ENCODE measurements at places on chromosomes 7 and 10.

- DNase-seq, result peak; percentile 86
Observed at GRCh38 chr10:119516381-119517234, 25.9 kb downstream of the RGS10 start.

GRCh38 chr10:32367793-32368453 lies 21.0 kb upstream of the EPC1 start:
- DNase-seq, result peak; percentile 76

DNA sequence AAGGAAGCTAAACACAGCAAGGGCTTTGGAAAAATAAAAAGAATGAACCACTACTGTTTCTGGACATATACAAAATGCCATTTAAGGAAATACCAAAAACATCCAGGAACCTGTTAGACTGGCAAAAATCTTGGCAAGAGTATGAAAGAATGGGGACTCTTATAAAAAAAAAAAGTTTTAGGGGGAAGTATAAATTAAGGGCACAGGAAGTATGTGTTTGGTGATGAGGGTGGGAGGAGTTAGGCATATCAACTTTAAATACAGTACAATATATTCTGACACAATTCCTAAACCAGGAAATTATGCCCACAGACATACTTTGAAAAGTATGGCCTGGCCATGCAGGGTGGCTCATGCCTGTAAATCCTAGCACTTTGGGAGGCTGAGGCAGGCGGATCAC lies 74.2 kb downstream of the WAPL start:
- DNase-seq, result no peak

DNA sequence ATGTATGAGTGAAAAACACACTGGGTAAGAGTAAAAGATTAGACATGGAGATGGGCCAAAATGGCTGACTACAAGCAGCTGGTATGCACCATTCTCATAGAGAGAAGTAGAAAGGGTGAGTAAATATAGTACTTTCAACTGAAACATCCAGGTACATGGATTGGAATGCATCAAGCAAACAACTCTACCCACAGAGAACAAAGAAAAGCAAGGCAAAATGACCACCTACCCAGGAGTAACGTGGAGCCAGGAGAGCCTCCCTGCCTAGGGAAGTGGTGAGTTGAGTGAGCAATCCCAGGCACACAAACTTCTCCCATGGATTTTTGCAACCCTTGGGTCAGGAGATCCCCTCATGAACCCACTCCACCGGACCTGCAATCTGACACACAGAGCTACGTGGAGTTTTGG lies 212.8 kb downstream of the PTN start:
- no peak for DNase-seq

DNA sequence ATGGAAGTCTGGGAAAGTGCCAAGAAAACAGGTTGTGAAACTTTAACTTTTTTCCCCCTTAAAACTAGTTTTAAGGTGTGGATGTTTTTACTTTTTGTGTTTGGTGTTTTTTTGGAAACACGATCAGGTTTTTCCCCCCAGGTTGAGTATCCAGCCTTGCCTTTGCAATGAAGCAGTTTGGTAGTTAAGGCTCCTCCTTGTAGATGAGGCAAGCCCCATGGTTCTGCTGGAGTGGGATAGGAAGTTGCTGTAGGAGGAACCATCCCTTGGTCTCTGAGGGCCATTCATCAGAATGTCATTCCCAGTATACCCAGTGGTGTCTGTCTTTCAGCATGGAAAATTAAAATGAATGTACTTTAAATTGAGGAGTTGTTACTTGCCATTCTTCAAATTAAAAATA lies 2.7 kb downstream of the CUL1 start:
- DNase-seq, result no peak

DNA sequence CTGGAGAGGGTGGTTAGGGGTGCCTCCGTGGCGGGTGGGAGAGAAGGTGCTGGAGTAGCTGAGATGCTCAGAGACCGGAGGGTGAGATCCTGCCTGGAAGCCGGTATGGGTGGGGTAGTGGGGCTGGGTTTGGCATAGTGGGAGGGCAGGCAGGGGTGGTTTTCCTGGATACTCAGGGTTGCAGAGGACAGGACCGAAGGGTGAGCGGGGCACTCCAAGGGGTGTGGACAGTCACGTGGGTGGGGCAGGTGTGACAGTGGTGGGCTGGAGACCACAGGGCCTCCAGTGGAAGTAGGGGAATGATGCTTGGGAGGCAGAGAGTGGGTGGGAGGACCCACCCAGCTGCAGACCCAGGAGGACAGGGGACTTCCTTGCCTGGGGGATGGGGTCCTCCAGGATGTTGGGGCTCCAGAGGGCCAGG lies 1.9 kb downstream of the SCART1 start:
- DNase-seq, result no peak

DNA sequence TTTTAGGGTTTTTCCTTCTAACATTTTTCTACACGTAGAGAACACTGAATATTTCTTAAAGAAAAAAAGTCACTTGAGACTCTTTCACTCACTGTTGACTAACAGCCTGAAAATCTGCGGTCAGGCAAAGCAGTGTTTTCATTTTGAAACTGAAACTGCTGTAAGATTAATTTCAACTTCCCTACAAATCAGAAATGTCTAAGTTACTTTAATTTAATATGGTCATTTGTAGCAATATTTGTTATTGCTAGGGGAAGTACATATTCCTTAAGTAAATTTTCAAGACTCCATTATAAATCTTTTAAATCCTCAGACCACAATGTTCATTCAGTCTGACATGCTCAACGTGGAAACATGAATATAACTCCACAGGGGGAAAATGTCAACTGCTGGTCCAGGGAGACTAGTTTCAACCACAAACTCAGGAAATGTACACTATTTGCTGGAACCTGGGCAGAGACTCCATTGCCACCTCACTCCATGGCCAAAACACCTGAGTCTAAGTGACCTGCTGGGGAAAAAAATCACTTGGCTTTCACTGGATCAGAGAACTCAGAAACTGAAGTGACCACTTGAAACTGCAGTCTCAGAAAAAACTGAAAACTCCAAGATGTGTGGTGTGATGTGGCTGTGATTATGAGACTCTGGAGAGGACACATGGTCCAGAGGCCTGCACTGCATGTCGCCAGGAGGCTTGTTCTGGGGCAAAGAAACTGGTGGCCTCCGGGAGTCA lies 161.2 kb downstream of the TAX1BP1 start:
- peak; percentile 76 for DNase-seq

- DNase-seq, result peak; percentile 52
Observed at GRCh38 chr10:95445837-95446486, 115.2 kb downstream of the SORBS1 start.

DNA sequence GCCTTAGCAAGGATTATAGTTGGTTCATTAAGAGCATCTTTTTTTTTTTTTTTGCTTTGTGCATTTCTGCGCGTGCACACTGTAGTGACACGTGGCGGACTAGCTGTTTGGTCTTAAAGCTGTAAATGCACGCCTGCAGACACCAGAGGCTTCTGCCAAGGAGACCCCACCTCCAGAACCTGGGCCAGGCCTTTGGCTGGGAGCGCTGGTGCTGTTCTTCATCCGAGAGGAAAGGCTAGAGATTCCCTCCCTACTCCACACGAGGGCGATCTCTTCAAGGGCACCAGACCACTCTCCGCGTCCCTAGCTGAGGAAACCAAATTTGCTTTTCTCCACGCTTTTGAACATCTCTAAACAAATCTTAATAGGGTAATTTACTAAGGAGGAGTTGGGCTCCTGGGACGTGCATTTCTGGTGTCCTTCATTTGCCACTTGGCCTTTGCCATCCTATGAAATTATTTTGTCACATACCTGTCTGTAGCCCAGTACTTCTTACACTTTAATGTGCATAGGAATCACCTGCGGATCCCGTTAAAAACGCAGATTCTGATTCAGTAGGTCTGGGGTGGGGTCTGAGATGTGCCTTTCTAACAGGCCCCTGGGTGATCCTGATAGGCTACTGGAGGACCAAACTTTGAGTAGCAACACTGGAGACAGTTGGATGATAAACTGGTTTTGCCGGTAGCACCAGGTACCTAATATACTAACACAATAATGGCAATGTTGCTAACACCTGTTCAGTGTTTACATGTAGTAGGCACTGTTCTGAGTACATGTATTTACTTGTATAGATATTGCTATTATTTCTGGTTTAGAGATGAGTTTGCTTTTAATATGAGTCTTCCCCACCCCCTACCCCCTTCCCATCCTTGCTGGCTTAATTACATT lies 1.3 kb upstream of the SLC26A5 start:
- peak; percentile 50 for DNase-seq

- no peak for DNase-seq
Observed at GRCh38 chr7:132354527-132354926, 221.7 kb downstream of the PLXNA4 start.

DNA sequence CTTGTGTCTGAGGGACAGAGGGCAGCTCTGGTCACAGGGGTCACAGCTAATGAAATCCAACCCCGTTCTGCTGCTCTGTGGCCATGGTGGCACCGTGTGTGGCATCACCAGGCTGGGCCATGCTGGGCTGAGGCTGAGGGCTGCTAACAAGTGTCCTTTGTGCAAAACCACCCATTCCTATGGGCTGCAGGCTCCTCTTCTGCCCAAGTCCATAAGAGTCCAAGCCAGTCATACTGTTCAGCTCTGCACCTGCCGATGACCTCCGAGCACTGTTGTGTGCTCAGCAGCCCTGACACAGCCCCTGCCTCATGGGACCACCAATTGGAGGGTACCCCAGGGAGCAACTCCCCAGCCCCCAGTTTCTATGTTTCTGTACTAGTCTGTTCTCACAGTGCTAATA lies 133.1 kb downstream of the WDR11 start:
- no peak for DNase-seq

DNA sequence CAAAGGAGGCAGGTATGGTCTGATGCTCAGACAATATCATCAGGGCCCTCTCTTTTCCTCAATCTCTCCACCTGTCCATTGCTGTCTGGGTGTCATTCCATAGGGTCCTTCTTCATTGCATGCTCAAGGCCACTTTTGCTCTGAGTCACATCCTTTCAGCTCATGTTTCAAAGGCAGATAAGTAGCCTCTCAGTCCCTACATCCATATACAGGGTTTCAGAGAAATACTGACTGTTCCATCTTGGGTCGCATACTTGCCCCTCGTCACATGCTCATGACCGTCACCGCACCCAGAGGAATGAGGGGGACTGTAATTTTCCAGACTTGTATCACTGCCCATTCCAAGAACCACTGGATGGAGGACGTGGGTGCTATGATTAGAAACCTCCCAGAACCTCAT lies 93.4 kb downstream of the FAM107B start:
- no peak for DNase-seq

- DNase-seq, result no peak
Observed at GRCh38 chr7:112138325-112138852, 67.8 kb downstream of the DOCK4 start.

GRCh38 chr10:57815949-57816348 lies 451.7 kb downstream of the IPMK start:
- no peak for DNase-seq

- no peak for DNase-seq
Observed at GRCh38 chr7:28685242-28685643, 272.9 kb downstream of the TRIL start.

- DNase-seq, result no peak
Observed at GRCh38 chr10:31650010-31650409, 278.6 kb downstream of the ARHGAP12 start.

DNA sequence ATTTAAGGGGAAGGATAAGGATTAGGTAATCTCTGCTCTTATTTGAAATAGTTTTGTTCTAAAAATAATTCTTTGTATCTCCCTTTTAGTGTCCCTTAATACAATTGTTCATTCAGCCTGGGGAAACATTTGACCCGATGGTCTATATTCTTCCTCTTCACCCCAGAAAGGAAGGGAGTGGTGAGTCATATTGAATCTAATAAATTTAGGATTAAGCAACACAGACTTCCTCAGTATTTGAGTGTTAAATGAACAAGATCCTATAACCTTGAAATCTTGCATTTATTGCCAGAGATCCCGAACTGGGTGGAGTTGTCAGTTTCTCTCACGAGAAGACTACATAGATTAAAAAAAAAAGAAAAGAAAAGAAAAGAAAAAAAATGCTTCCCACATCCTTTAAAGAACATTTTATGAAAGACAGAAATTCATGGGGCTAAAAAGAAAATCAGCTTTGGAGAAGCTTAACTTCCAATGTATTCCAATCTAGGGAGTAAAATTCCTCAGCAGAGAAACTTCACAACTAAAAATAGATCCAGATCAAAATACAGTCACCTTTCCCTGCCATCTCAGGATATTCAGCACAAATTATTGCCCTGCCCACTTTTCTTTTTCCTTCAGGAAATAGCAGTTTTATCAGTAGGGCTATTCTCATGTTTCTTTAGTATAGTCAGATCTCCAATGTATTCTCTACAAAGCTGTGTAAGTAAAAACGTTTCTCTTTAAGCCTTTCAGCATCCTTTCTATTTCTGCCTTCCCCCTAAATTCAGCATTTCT lies 82.2 kb downstream of the SEMA3D start:
- DNase-seq, result no peak

GRCh38 chr7:71613313-71613712 lies 481.4 kb downstream of the GALNT17 start:
- DNase-seq, result no peak

GRCh38 chr7:26083113-26083512 lies 68.9 kb upstream of the NFE2L3 start:
- no peak for DNase-seq

DNA sequence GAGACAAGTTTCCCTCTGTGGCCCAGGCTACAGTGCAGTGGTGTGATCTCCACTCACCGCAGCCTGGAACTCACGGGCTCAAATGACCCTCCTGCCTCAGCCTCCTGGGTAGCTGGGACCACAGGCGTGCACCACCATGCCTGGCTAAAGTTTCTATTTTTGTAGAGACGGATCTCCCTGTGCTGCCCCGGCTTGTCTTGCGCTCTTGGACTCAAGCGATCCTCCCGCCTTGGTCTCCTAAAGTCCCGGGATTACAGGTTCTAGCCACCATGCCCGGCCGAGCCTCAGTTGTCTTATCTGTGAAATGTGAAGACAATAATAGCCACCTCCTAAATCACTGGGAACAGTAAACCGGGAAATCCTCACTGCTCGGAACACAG lies 88.1 kb downstream of the FOXL3 start:
- DNase-seq, result no peak

- DNase-seq, result no peak
Observed at GRCh38 chr7:73954861-73955260, 73.1 kb upstream of the ELN start.

- DNase-seq, result no peak
Observed at GRCh38 chr7:28408105-28408959, 4.0 kb upstream of the CREB5 start.

DNA sequence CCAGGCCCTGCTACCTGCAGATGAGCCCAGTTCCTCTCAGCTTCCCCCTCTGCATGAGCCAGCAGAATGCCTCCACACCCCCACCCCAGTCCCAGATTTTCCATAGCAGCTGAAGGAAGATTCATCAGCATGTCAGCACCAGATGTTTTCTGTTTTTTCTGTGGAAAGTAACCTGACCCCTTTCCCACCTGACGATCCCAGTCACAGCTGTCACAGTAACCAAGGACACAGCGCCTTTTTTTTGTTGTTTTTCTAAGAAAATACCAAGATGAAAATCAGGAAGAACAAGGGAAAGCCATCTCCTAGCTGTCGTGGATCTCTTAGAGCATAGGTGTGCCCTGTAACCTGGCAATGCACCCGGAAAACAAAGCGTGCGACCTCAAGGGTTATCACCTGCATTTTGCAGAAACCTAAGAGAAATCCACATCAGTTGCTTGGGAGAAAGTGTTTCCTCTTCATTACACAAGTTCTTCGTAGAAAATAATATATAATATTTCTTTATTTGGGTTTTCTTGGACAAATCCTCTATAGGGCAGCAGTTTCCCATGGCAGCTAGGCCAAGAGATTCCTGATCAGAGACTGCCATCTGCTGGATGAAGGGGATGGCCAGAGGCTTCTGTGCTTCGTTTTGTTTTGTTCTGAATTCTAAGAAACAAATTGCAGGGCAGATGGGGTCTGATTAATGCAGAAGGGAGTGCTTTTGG lies 401.9 kb downstream of the TNS3 start:
- peak; percentile 3 for DNase-seq
